Activated naive CD4-positive, alpha-beta T cell (primary cell): ENCODE measurements at places on chromosomes 7 and 10.

- DNase-seq: no peak
Measured at GRCh38 chr7:129568240-129568639, 43.3 kb upstream of the NRF1 start.

- no peak for DNase-seq
Measured at GRCh38 chr7:125357676-125358455, 428.2 kb upstream of the POT1 start.

DNA sequence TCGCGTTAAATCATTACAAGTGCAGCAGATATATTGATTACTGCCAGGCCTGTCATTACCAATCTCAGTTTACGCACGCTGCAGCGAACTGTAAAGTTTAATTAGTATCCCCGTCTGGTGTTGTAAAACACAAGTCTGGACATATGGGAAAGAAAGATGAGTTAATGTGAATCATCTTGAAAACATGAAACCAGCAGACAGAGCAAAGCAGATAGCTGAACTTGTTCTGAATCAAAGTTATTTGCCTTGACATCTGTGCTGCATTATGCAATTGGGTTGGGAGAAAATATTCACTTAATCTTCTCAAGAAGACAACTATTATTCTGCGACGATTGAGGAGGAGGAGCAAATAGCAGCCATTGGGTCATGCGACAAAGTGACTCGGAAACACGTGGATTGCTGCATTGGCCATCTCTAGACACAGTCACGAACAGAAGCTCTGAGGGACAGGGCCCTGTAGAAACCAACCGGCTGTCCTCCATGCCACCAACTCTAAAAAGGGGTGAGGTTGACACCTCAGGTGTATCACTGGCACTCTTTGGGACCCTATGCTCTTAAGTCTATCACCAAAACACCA is 156.3 kb upstream of the C7orf33 start:
- no peak for DNase-seq

DNA sequence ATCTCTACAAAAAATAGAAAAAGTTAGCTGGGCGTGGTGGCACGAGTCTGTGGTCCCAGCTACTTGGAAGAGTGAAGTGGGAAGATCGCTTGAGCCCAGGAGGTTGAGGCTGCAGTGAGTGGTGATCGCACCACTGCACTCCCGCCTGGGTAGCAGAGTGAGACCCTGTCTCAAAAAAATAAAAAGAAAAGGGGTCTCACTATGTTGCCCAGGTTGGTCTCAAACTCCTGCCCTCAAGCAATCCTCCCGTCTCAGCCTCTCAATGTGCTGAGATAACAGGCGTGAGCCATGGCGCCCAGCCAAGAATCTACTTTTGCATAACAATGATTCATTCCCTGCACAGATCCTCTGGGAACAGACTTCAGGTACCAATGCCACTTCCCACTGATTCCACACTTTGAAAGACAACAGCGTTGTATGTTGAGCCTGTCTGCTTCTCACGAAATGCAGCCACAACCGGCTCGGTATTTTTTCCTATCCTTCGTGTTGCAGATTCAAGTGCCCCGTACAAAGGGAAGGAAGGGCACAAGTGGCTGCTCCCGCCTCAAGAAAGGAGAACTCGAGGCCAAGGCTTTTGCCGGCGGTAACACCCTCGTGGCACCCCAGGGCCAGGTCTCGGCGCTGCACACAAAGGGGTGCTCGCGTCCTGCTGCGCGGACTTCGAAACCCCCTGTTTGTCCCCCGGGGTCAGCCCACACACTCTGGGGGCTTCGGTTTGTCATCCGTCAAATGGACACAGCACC is 745 bp downstream of the DAGLB start:
- no peak for DNase-seq

DNA sequence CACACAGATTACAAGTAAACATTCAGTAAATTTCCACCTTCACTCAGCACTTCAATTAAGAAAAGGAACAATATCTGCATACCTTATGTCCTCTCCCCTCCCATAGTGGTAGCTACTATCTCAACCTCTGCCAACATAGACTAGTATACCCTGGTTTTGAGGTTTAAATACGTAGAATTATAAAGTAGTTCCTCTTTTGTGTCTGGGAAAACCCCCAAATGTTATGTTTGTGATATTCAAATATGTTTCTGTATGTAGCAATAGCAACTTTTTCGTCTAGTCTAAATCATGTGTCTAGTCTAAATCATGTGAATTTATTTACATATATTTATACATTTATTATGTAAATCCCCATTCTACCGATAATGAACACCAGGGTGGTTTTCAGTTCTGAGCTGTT is 13.2 kb upstream of the CAMK2B start:
- DNase-seq: no peak

DNA sequence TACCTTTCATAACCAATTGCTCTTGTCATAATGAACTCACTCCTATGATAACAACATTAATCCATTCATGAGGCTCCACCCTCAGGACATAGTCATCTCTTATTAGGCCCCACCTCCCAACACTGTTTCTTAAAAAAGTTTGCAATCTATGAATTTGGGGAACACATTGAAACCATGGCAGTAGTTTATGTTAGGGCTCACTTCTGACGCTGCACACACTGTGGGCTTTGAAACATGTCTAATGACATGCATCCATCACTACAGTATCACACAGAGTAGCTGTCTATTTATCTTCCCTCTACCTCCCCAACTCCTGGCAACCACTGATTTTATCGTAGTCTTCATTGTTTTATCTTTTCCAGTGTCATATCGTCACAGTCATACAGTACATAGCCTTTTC is 299.8 kb downstream of the GLRX3 start:
- DNase-seq: no peak

DNA sequence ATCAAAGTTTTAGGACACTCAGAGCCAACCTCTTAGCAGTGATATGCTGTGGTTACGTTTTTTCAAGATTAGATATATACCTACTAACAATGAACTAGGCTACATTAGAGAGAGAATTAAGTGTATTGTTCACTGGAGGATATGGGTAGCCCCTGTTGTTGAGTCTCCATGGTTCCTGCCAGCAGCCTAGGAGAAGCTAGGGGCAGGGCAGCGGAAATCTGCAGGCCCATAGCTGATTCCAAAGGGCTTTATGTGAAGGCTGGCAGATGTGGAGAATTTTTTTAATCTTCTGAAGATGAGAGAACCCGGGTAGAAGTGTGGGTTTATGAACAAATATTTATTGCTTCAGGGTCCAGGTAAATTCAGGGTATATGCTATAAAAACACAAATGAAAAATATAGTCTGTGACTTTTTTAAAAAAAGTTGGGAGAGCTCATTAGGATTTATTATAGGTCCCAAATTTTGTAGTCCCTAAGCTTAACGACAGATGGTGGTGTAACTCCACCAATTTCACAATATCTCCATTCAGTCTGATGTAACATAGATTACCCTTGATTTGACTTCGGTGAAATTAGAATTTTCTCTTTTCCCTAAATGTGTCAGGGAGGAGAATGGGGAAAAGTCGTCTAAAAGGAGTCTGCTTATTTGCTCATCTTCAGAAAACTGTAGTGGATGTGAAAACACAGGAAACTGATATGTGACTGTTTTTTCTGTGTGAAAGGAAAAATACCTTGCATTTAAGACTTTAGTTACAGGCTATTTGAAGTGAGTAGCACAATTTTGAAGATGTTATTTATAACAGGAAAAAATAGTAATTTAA is 163.0 kb upstream of the PPP1R3A start:
- no peak for DNase-seq

- no peak for DNase-seq
Measured at GRCh38 chr10:102776779-102777456, 33.2 kb downstream of the WBP1L start.

GRCh38 chr10:133142523-133143199 is 17.4 kb upstream of the KNDC1 start:
- DNase-seq: no peak

- DNase-seq: no peak
Measured at GRCh38 chr10:69359148-69359547, 57.6 kb downstream of the TACR2 start.

GRCh38 chr7:22219739-22220493 is 137.0 kb downstream of the RAPGEF5 start:
- no peak for DNase-seq

- DNase-seq: no peak
Measured at GRCh38 chr7:26857506-26858240, 6.7 kb downstream of the SKAP2 start.
